Right cardiac atrium (tissue), 5 donors: ENCODE measurements at places on chromosomes 16 and 17. TPM values are rescaled to one million over a fixed set of nuclear protein-coding genes. Genes with fewer than 3 reads are reported as not detected.

DNA sequence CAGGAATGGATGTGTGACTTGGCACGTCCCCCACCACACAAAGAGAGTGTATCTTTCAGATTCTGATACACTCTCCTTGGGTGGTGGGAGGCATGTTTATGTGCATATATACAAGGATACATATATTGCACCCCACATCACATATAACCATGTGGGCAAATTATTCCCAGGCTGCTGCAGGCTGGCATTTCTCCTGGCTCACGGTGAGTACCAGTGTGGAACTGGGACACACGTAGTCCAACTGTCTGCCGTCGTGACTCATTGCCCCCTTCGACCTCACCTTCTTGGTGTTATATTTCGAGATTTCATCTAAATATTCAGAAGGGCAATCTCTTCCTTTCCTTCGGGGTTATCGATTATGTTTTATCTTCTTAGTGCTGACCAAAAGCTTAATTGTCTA lies 24.4 kb downstream of the ARHGAP44 start:
- no peak for DNase-seq

GRCh38 chr16:85856585-85856984 lies 42.4 kb upstream of the IRF8 start:
- no peak for DNase-seq

- no peak for DNase-seq
Measured at GRCh38 chr17:77426676-77427386, 286.1 kb downstream of the SEC14L1 start.

DNA sequence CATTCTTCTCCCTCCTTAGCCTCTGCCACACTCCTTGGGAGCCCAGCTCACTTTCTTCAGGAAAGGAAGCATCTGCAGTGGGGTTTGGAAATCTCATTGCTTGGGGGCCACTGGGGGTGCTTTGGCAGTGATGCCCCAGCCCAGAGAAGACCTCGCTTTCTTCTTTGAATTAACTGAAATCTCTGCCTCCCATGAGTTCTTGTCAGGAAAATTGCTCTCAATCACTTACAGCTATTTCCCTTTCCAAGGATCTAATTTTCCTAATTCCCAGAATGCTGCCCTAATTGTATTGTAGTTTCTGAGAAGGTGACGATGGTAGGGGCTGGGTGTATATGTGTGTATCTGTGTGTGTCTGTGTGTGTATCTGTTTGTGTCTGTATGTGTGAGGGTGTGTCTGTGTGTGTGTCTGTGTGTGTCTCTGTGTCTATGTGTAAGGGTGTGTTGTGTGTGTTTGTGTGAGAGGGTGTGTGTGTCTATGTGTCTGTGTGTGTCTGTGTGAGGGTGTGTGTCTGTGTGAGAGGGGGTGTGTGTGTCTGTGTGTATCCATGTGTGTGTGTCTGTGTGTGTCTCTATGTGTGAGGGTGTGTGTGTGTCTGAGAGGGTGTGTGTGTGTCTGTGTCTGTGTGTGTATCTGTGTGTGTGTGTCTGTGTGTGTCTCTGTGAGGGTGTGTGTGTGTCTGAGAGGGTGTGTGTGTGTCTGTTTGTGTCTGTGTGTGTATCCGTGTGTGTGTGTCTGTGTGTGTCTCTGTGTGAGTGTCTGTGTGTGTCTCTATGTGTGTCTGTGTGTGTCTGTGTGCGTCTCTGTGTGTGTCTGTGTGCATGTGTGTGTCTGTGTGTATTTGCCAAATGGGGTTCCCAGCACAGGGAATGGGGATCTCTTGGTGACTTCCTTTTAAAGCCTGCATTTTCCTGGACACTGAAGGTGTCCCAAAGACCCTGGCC lies 83.5 kb upstream of the DNAJA2 start:
- no peak for DNase-seq

- no peak for DNase-seq
Measured at GRCh38 chr17:64261417-64262145, 1.5 kb downstream of the TEX2 start.

GRCh38 chr16:34078691-34079090 lies 619.3 kb downstream of the TP53TG3F start:
- no peak for DNase-seq

GRCh38 chr17:65511316-65511715 lies 50.1 kb downstream of the AXIN2 start:
- DNase-seq, result no peak

GRCh38 chr16:31532896-31533295 lies 5.2 kb downstream of the AHSP start:
- DNase-seq, result no peak

GRCh38 chr16:59758848-59759247 lies 1024.7 kb upstream of the GOT2 start:
- no peak for DNase-seq

DNA sequence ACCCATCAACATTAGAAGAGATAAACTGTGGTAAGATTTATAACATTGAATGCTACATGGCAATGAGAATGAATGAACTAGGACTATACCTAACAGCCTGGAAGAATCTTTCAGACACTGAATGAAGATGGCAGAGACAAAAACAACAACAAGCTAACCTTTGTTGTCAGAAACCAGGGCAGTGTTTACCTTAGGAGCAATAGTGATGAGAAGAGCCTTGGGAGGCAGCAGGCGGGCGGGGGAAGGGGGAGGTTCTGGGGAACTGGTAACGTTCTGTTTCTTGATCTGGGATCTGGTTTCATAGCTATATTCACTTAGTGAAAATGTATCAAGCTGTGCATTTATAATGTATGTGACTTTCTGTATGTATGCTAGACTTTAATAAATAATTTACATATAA lies 139.0 kb upstream of the TNRC6C start:
- DNase-seq, result no peak

DNA sequence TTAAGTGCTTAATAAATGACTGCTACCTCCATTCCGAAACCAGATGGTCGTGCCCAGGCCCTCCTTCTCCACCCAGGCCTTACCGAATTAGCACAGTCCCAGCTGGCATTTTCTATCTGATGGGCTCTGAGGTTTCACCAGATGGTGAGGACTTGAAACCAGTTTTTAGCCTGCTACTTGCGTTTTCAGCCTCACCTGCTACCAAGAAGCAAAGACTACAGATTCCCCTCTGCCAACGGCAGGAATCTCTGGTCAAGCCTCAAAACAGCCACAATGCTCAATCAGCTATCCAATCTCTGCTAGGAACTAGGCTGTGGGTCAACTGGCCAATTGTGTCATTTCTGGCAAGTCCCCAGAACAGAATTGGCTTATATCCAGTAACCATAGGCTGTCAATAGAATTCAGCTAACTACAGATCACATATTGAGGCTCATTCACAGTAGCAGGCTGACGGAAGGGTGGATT lies 11.7 kb downstream of the PECAM1 start:
- no peak for DNase-seq

DNA sequence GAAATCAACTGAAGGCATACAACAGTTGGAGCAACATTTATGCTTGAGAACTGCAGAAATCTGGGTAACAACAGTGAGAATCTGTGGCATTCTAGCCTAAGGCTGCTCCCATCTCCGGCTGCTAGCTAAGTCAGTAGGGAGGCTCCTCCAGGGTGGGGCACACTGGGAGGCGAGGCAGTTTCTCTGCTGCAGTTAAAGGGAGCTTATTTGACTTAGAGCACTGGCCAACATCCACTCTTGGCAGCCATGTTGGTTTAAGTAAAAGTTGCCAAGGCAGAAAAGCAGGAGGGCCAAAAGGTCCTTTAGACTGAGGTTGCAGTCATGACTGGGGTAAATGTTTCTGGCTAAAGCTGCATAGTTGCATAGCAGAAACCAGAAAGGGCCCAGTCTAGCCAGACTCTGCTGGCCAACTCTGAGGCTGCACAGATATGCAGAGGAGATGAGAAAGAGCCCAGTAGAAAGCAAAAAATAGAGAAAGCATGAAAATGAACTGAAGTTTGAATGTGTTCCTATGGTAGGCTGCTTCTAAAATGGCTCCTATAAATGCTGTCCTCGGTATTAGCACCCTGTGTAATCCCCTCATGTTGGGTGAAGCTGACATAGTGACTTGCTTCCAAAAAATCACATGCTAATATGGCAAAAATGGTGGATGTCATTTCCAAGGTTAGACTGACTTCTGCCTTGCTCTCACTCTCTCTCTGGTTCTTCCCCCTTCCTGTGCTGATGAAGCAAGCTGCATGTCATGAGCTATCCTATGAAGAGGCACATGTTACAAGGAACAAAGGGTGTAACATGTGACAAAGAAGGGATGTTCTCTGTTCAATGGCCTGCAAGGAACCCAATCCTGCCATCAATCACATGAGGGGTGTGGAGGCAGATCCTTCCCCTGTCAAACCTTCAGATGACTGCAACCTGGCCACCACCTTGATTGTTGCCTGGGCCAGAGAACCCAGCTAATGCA lies 3.7 kb upstream of the C16orf78 start:
- no peak for DNase-seq

- no peak for DNase-seq
Measured at GRCh38 chr16:75385507-75386152, 47.7 kb downstream of the CFDP1 start.

DNA sequence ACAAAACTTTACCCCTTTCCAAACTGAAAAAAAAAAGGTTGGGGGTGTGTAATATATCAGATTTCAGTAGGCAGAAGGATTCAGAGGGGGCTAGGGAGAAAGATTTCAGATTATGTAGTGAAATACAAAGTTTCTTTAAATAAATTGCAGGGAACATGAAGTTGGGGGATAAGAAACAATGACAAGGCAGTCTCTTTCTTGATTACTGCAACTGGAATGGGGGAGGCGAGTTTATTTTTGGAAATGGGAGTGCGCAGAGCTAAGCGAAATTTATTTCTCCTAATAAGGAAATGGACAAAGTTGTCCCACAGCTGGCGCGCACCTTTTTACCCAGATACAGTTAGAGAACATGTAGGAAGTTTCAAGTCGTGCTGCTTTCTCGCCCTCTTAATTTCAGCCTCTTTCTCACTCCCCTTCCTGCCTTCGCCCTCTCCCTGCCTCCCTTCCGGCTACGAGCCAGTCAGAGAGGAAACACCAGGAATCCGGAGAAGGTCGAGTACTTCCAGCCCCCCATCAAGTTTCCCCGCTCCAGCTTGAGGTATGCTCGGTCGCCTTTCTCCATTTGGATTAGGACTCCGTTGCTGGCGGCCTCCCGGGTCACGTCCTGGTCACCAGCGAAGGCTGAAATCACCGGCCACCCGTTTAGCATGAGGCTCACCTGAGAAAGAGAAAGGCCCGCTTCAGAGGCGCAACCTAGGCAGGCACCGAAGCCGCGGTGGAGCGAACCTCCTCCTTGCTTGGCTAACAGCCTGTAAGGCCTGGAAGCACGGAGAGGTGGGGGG lies 2.5 kb downstream of the CBLN1 start:
- DNase-seq, result no peak

DNA sequence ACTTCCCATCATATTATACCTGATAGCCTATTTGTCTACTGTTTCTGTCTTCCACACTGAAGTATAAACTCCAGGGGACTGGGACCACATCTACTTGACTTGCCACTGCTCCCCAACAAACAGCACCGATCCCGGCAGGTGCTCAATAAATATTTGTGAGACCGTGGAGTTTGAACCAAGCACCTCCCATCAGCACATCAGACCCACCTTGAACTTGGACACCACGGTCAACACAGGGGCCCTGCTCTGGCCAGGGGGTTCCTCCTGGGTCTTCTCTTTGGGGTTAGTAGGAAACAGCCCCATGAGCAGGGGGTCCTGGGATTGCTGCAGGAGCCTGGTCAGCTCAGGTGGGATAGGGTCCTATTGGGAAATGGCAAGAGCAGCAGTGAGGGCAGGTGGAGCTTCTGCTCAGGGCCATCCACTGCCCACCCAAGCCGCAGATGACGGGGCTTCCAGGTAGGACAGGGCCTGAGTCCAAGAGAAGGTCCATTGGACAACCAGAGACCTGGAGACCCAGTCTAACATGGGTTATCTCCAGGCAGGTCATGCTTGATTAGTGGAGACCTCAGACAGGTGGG lies 19.9 kb downstream of the ZNHIT3 start:
- no peak for DNase-seq

GRCh38 chr17:60473788-60474187 lies 51.5 kb downstream of the CHCT1 start:
- DNase-seq, result no peak

Gene RFWD3
- 7.9 TPM for total RNA-seq

Gene RAB37
- total RNA-seq, result 1.1 TPM

Gene ABCC12
- total RNA-seq, result not detected

Gene ADAD2
- 0.60 TPM for total RNA-seq

Gene DYNLRB2
- not detected for total RNA-seq

Gene CLDN7
- 1.8 TPM for total RNA-seq
